ENCODE measurements at places on chromosomes 1 and 21.

- peak; percentile 39 for DNase-seq
Measured at GRCh38 chr1:27391511-27392095, 819 bp upstream of the GPR3 start.

DNA sequence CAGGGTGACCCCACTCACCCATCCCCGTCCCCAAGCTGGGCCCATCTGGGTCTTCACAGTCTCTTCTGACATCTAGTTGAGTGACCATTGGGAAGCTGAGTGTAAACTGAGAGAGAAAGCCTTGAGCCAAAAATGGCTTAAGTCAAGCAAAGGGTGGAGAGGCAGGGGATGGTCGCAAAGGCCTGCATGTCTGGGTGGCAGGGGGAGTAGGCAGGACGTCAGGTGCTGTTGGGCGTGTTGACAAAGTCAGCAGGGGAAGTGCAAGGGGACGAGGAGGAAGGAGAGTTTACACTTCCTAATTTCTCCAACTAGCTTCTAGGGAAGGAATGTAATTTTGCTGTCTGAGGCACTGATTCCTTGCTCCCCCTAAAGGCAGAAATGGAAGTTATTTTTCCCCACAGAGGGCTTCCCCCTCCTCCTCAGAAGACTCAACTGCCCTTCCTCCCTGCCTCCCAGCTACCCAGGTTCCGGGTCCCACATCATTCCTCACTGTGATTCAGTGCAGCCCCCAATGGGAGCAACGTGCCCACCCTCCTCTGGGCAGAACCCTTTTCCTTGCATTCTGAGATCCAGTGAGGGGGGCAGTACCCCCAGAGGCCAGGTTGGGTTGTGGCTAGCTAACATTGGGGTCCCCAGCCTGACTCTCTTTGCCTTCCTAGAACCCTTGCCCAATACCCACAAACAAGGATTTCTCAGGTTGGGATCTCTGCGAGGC, 1.2 kb upstream of the ADORA1 start:
- DNase-seq, result peak; percentile 60

- no peak for DNase-seq
Measured at GRCh38 chr21:39168800-39169199, 14.5 kb downstream of the PSMG1 start.

- DNase-seq, result no peak
Measured at GRCh38 chr1:125119024-125119441, 3934.3 kb downstream of the SRGAP2C start.

- no peak for DNase-seq
Measured at GRCh38 chr21:44006656-44007055, 5.5 kb upstream of the TRAPPC10 start.

- DNase-seq, result no peak
Measured at GRCh38 chr1:198275597-198275996, 118.8 kb downstream of the NEK7 start.
